Breast epithelium (tissue), 4 donors: ENCODE measurements at places on chromosomes 7 and 10. TPM values are rescaled to one million over a fixed set of nuclear protein-coding genes. Genes with fewer than 3 reads are reported as not detected.

IL6 gene
- total RNA-seq = 3.8 TPM

- DNase-seq = no peak
Observed at GRCh38 chr7:52154382-52154781, 837.8 kb upstream of the COBL start.

GRCh38 chr10:11610826-11611247 lies 613 bp downstream of the USP6NL start:
- no peak for DNase-seq

- DNase-seq = no peak
Observed at GRCh38 chr7:127303102-127303501, 50.4 kb upstream of the GRM8 start.
